Stimulated activated CD8-positive, alpha-beta memory T cell treated with anti-CD3 and anti-CD28 coated beads, Interleukin-2, amount 100 ng/mL, for 1 hour (primary cell): ENCODE measurements at places on chromosomes 16 and 17.

DNA sequence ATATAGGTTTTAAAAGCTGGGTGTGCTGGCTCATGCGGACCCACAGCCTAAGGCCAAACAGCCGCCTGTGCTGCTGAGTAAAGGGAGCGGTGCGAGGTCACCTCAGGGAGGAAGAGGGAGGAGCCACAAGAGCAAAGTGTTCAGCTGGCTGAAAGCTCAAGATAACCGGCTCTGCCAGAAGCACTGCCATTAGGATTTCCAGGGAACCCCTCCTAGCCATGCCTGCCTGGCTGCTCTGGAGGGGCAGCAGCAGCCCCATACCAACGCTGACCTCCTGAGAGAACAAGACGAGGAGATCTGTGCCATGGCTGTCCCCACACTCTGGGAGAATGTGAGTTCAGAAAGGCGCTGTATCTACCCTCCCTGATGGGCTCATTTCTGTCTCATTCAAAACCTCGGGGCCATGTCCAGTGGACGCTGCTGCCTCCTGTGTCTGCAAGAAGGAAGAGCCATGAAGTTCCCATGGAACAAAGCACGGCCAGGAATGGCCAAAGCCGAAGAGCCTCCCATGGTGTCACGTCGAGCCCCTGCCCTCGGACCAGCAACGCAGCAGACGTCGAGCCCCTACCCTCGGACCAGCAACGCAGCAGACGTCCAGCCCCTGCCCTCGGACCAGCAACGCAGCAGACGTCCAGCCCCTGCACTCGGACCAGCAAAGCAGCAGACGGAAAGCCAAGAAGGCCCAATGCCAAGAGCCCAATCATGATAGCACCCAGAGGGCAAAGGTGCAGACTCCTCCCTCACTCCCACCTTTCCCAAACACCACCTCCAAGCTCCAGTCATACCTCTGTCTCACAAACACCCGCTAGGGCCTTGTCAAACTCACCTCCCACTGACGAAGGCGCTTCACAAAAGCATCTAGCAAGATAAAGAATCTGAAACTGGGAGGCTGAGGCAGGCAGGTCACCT is 107.0 kb downstream of the ANKRD11 start:
- DNase-seq = no peak

DNA sequence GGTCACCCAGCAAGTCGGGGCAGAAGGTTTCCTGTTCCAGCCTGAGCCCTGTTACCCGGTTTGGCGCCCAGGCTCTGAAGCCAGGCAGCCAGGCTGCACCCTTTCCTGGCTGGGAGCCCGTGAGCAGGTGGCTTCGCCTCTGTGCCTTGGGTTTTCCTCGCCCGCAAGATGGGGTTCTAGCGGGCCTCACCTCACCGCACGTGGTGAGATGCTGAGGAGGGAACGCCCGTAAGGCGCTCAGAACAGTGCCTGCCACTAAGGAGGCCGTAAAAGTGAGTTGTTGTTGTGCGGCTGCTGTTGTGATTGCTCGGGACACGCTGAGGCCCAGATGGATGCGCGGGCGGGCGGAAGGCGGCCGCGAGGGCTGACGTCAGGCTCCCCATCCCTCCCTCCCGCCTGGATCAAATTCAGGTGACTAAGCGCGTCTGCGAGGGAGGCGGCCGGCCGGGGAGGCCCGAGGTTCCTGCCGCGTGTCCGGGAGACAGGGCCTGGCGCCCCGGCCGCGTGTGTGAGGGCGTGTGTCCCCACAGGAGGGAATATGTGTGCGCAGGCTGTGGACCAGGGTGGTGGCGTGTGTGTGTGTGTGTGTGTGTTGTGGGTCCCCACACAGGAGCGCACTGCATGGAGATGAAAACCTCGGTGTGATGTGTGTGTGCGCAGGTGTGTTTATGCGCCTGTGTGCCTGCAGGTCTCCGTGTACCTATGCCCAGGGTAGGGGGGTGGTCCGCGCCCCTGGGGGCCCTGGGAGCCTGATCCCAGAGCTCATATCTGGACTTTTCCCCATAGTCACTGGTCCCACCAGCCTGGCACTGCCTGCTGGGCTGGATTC is 4.3 kb downstream of the CAMKK1 start:
- DNase-seq = no peak

- DNase-seq = no peak
Observed at GRCh38 chr16:80457871-80458270, 82.9 kb upstream of the DYNLRB2 start.

DNA sequence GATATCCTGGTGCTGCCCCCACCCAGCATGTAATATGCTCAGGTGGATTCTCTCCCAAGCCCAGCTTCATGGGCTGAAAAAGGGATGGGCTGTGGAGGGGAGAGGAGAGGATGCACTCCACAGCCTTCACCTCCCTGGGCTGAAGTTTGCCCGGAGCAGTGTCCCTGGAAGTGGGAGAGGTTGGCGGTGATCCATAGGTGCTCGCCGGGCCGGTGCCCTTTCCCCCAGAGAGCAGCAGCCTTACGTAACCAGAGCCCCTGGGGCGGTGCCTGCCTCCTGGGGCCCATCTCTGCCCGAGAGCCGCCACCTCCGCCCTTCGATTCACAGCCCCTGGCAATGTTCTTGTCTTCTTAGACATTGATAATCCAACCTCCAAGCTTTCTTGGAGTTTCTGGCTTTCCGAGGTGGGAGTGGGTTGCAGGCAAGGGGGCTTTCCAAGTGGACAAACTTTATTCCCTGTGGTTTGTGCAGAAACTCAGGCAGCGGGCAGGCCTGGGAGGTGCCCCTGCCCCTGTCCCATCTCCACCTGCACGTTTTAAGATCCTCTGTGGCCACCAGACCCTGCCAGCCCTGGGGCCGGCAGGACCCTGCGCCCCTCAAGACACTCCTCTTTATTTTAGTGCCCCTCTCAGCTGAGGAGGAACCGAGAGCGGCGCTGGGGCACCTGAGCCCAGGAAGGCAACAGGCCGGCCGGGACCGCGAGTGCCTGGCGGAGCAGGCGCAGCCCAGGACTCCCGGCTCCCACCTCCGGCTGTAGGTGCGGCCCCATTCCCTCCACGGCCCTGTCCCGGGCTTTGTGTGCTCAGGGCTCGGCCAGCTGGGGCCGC is 3.1 kb upstream of the WDR90 start:
- DNase-seq = no peak

- DNase-seq = no peak
Observed at GRCh38 chr16:15958703-15959348, 9.4 kb downstream of the ABCC1 start.

DNA sequence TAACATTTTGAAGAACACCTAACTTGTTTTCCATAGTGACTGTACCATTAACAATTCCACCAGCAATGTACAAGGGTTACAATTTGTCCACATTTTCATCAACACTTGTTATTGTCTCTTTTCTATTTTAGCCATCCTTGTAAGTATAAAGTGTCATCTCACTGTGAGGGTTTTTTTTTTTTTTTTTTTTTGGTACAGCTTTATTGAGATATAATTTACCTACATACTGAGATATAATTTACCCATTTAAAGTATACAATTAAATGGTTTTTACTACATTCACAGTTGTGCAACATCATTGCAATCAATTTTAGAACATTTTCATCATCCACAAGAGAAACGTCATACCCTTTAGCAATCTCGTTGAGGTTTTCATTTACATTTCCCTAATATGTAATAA is 17.9 kb upstream of the TMIGD1 start:
- DNase-seq = no peak

DNA sequence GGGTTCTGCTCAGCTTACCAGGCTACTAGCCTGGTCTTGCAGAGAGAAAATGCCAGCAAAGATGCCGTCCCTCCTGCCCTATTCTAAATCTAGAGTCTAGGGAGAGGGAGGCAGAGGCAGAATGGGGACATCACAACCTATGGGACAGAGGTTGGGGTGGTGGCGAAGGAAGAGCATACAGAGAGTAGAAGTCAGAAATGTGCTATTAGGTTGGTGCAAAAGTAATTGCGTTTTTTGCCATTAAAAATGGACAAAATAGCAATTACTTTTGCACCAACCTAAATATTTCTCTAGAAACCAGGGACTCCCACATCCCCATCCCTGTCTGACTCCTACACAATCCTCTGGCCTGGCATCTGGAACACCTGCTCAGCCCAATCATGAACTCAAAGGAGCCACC is 127.7 kb downstream of the GAS7 start:
- DNase-seq = no peak

DNA sequence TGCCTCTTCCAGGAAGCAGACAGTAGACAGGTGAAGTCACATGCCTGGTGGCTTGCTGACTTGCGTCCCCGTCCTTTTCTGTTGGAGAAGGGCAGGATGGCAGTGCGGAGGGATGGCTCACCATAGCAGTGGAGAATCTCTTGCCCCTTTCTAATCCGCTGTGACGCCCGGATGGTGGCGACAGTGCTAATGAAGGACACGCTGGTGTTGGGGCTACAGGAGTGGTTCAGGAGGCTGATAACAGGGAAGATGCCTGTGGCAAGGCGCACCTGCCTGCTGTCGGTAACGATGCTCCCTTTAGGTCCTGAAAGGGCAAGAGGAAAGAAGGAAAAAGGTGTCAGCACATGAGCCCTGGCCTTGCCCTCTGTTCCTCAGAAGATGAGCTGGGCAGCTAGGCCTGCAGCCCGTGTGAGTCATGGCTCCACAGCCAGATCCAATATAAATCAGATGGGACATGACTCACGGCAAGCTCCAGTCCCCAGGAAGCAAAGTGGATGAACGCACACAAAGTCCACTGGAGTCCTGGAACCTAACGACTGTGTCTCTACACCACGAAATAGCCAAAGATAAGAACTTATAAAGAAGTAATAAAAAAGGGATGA is 25.5 kb downstream of the SERPINF1 start:
- DNase-seq = no peak

DNA sequence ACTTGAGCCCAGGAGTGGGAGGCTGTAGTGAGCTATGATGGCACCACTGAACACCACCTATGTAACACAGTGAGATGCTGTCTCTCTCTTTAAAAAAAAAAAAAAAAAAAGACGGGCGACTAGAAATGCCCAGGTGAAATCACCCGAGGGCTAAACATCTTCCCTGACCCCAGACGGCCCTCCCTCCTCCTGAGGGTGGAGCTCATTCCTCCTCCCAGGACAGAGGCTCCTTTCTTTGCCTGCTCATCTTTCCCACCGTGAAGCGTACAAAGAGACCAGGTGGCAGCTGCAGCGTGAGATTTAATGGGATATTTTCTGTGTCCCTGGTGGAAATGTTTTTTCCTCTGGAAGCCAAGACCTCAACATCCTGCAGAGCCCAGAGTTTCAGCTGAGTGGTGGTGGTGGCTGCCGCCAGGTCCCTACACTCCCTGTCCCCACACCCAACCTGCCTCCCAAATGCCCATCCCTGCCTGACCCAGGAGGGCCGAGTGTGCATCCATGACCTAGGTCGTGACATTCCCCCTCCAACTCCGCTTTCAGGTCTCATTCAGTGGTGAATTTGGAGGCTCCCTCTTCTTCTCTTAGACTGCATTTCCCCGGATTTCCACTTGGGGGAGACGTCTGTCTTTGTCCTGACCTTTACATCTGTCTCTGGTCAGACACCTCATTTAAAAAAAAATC is 14.4 kb upstream of the GPRC5B start:
- no peak for DNase-seq

DNA sequence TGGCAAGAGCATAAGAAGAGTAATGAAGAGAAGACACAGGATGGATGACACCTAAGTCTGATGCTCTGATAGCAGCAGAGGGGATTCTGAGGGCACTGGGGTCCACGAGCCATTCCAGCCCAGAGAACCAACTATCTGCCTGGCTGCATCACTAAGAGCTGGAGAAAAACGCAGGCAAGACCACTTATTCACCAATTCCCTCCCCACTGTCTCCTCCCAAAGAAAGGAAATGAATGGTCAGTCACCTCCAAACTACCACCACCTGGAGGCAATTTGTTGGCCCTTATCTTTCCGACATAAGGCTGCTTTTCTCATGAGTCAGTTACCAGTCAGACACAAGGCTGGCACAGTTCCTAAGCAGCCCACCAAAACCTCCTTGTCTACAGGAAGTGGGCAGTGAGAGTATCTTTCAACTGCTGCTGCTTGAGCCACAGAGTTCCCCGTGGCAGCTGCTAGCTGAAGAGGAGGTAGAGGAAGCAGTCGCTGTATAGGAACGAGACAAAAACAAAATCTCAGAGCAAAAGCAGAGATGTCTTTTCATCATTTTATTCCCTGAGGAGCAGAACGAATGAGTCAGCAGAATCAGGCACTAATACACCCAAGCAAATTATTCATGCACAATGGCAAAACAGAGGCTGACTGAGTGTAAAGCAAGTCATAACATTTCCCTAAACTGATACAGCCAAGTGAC is 111.1 kb downstream of the SMG6 start:
- DNase-seq = peak; percentile 47

DNA sequence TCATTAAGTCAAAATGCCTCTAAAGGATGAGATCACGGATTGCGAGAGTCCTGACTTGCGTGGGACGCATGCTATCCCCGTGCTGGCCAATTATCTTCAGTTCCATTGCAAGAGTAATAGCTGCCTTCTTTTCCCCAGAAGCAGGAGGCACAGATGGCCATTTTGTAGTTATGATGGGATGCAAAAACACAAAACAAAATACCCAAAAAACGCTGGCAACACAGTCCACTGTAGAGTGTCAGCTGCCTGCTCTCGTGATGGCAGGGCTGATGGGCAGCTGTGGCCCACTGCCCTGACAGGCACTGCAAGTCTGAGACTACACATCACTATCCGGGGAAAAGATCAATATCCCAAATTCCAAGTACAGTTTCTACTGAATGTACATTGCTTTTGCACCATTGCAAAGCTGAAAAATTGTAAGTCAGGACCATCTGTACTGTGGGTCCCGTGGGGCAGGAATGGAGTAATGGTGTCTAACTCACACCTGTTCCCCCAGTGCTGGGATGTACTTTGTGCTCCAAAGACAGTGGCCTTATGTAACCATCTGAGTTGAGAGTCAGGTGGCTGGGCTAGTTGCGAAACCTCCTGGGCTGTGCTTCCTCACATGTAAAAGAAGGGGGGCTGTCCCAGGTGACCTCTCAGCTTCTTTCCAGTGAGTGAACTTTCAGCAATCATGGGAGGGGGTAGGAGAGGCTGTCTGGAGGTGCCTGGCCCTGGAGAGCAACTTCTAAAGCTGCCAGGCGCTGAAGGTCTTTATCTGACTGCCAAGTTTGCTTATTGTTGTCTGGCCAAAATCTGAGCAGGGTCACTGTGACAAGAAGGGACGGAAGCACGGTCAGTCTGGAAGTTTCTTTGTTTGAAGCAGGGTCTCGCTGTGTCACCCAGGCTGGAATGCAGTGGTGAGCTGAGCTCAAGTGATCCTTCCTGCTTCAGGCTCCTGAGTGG is 4.7 kb downstream of the SLC47A1 start:
- no peak for DNase-seq

- DNase-seq = no peak
Observed at GRCh38 chr17:1010086-1010450, 13.1 kb downstream of the TIMM22 start.

DNA sequence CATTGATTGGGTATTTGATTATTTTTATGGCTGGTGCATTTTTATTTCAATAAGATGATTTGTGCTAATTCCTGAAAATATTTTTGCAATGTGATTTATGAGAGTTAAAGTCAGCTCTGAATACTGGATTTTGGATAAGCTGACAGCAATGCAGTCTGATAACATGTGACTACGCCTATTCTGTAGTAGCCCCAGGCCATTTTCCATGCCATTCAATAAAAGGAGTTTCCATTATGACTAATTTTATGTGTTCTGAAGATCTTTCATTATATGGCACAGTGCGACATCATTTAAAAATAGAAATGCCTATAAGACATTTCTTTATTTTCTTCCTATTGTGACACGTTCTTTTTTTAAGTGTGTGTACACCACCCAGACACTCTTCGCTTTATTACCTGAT is 46.3 kb downstream of the KCNJ2 start:
- no peak for DNase-seq
